CD4-positive, alpha-beta T cell treated with Interleukin-4 for 1 hour (primary cell): ENCODE measurements at places on chromosomes 2 and 18.

GRCh38 chr18:77218642-77219041 lies 31.0 kb upstream of the GALR1 start:
- no peak for DNase-seq

- DNase-seq = peak; percentile 53
Observed at GRCh38 chr2:190119257-190119656, 56.7 kb upstream of the MSTN start.

GRCh38 chr2:139963863-139964355 lies 1183.7 kb upstream of the NXPH2 start:
- DNase-seq = no peak

- DNase-seq = no peak
Observed at GRCh38 chr2:59585655-59586054, 967.8 kb downstream of the BCL11A start.

DNA sequence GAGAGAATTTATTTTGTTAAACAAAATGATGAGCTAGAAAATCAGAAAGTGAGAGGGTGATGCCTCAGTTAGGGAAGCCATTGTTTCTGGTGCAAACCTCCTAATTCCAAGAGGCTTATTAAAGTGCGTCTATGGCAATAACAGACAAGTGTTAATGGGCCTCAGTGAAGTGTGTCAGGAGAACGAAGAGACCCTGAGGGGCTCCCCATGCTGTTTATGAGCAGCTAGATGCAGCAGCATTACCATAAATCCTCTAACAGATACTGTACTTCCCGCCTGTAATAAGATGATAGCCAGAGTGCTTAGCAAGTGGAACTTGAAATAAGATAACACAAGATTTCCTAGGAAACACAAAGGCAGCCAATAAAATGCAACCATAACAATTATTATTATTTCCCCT lies 157.4 kb downstream of the MYT1L start:
- no peak for DNase-seq

DNA sequence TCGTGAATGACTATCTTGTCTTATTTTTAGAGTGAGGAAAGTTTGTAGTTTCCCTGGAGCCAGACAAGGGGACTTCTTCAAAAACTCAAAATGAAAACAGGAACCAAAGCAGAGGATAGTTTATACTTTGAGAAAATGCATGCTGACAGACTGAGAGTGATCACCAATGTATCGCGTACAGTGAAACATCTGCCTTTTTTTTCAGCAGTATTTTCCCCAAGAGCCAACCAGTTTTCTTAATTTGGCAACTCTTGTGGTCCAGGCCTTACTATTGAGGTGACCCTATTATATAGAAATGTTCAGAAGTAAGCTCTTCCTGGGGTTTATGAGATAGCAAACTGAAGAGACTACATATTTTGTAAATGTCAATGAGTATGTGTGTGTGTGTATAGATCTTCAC lies 153.7 kb upstream of the VRK2 start:
- DNase-seq = no peak

DNA sequence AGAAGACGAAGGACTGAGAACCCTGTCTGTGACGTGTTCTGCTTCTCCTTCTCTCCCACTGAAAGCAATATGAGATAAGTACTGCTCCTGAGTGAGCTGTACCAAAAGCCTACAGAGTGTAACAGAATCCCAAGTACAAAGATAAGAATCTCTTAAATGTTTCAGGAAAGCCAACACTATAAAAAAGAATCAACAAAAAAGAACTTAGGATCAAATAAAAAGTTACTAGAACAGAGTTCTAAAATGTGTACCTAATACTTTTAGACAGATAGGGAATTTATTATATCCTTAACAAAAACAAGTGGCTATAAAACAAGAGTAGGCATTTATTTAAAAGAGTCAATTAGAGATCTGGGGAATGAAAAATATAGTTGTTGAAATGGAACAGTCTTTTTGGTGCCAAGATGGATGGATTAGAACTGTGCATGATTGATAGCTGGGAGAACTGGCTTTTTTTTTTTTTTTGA lies 49.0 kb downstream of the NCOA1 start:
- DNase-seq = no peak

DNA sequence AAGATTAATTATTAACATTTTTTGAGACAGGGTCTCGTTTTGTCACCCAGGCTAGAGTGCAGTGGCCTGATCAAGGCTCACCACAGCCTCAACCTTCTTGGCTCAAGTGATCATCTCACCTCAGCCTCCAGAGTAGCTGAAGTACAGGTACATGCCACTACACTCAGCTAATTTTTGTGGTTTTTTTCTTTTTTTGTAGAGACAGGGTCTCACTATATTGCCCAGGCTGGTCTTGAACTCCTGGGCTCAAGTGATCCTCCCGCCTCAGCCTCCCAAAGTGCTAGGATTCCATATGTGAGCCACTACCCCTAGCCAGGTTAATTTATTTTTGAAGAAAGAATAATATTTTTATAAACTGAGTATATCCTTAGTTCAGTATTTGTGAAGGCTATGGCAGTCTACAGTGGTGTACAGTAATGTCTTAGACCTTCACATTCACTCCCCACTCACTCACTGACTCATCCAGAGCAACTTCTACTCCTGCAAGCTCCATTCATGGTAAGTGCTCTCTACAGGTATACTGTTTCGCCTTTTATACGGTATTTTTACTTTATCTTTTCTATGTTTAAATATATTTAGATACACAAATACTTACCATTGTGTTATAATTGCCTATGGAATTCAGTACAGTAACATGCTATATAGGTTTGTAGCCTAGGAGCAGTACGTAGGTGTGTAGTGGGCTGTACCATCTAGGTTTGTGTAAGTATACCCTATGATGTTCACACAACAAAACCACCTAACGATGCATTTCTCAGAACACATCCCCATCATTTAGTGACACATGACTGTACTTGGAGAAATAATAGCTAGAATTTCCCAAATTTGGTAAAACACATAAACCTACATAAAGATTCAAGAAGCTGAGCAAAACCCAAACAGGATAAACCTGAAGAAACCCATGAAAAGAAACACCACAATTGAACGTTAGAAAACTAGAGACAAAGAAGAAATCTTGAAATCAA lies 38.6 kb downstream of the MGAT4A start:
- no peak for DNase-seq

DNA sequence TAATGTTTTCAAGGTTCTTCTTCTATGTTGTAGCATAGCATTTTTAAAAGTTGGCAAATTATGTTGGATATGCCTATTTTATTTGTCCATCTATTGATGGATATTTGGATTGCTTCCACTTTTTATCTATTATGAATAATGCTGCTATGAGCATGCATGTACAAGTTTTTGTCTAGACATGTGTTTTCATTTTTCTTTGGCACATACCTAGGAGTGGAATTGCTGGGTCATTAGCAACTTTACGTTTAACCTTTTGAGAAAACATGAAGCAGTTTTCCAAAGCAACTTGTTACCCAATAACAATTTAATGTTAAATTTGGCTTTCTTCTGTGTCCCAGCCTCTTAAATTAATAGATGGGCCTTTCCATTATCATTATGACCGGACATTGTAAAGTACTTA lies 30.3 kb downstream of the DNAH6 start:
- no peak for DNase-seq

- no peak for DNase-seq
Observed at GRCh38 chr2:131009713-131010475, 83.4 kb downstream of the FAM168B start.

GRCh38 chr2:226184940-226185615 lies 614.5 kb downstream of the IRS1 start:
- no peak for DNase-seq

DNA sequence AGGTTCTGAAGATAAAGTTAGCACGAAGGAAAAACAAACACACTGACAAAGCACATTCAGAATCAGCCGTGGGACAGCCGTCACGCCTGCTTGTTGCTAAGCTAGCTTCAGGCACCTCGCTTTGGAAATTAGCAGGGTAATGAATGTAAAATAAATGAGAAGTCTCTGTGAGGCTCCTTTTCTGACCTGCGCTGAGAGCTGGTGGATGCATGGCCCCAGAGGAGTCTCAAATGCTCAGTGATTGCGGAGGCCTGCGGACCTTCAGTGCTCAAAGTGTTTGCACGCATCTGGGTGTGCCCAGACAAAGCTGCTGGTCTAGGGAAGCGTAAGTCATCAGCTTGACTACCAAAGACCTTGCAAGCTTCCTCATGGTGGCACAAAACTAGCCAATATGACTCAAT lies 50.6 kb downstream of the CD8B2 start:
- peak; percentile 33 for DNase-seq

GRCh38 chr2:112257575-112257974 lies 2.7 kb upstream of the ZC3H8 start:
- DNase-seq = no peak

DNA sequence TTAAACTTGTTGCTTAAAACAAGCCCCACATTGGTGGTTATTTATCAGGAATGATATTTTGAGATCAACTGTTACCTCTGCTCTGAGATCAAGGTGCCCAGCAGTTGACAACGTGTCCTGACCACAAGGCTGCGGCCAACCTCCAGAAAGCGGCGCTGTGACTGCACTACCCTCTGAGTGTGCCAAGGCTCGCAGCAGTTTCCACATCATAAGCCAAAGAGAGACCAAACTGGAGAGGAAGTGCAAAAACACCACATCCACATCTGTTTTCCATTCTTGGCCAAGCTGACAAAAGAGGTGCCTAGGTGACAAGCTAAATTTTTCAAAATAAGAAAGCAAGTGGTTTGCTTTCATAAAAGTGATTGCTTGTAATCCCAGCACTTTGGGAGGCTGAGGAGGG lies 410.8 kb upstream of the POU3F3 start:
- no peak for DNase-seq

- DNase-seq = no peak
Observed at GRCh38 chr18:11544060-11544633, 65.2 kb upstream of the SLC35G4 start.

GRCh38 chr2:55452879-55453278 lies 33.2 kb upstream of the CCDC88A start:
- DNase-seq = no peak

DNA sequence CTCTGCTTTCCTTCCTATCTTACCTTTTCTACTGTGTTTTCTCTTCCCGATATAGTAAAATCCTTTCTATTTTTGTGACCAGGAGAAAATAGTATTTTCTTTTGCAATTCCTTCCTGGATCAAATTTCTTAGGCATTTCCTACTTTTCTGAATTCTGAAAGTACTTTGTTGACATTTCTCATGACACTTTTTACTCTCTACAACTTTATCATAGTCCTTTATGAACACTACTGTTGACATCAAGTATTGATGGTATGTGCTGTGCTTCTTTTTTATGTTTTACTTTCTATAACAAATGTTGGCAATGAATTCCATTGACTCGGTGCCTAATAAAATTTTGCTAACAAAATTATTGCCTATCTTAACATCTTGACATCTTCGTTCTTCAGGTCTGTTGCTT lies 217.7 kb upstream of the TCF4 start:
- DNase-seq = no peak

DNA sequence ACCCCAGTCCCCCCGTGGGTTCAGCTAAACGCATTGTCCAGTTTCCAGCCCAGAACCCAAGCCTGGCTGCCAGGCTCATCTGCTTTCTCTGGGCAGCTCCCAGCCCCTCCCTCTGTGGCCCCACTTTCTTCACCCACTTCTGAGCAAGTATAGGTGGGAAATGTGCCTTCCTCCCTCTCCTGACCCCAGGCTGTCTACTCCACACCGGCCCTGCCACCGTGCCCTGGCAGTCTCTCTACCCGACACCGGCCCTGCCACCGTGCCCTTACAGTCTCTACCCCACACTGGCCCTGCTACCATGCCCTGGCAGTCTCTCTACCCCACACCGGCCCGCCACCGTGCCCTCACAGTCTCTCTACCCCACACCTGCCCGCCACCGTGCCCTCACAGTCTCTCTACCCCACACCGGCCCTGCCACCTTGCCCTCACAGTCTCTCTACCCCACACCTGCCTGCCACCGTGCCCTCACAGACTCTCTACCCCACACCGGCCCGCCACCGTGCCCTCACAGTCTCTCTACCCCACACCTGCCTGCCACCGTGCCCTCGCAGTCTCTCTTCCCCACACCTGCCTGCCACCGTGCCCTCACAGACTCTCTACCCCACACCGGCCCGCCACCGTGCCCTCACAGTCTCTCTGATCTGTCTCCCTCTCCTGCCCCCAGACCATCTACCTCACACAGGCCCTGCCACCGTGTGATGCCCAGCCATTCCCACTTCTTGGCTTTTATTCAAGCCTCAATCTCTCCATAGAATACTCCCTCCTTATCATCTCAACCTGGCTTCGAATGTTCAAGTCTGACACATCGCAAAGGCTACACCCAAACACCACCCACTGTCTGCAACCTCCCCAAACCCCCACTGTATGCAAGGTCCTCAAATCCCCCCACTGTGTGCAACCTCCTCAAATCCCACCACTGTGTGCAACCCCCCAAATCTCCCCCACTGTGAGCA lies 108.9 kb downstream of the TPO start:
- DNase-seq = no peak

DNA sequence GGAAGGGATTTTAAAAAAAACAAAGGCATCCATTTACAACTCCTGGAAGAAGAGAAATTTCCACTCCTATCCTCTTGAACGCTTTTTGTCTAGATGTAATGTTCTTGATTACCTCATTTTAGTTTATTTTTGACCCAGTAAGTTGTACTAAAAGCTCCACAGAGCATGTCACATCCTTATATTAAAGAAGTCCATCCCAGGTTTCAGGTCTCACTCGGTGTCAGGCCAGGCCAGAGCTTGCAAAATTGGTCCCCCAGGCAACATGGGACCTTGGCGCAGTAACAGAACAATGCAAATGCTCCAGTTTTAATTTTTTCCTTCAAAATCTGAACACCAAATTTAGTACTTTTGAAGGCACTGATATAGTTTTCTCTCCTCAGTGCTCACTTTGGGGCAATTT lies 218.4 kb upstream of the REV1 start:
- DNase-seq = no peak

DNA sequence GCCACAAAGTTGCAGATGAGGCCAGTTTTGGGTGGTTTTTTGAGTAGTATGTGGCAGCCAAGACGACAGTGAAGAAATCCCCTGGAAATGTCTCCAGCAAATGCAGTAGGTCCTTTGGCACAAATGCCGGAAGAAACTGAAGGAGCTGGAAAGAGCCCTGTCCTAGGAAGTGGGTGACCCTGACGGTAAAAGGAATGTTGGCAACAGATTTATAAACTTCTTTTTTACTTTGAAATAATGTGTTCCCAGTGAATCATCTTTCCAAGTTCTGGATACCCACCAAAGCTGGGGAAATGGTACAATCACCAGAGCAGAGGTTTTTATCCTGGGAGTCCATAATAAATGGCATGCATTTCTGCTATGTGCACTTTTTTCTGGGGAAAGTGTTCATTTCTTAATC lies 112.9 kb downstream of the CSRNP3 start:
- no peak for DNase-seq

DNA sequence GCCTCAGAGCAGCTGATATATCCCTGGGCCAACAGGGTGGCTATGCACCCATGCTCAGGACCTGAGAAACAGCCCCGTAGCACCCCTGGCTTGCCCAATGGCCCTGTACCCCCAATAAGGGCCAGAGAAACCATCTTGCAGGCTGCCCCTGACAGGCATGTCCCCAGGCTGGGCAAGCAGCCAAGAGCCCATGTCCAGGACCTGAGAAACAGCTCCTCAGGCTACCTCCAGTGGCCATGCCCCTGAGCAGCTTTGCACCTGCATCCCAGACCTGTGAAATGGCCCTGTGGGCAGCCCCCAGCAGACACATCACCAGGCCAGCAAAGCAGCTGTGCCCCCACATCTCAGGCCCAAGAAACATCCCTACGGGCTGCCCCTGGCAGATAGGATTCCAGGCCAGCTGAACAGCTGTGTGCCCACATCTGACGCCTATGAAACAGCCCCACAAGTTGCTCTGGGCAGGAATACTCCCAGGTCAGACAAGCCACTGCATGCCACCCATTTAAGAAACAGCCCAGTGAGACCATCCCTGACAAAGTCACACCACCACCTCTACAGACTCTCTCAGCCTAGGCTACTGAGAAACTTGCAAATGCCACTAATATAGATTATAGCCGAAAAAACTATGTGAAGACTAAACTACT lies 84.1 kb downstream of the TMEM237 start:
- DNase-seq = no peak
